ENCODE measurements at places on chromosomes 4 and X.

- H3K4me1 ChIP-seq: no peaks in the 10 kb centered on the region
- no peak overlapping the region for H3K27ac ChIP-seq
- H3K4me3 ChIP-seq: no peak overlapping the region
- H3K36me3 ChIP-seq: no peaks in the 10 kb centered on the region
- no peaks in the 10 kb centered on the region for H3K27me3 ChIP-seq
Observed at GRCh38 chr4:130335417-130336194, 1239.7 kb downstream of the C4orf33 start.

DNA sequence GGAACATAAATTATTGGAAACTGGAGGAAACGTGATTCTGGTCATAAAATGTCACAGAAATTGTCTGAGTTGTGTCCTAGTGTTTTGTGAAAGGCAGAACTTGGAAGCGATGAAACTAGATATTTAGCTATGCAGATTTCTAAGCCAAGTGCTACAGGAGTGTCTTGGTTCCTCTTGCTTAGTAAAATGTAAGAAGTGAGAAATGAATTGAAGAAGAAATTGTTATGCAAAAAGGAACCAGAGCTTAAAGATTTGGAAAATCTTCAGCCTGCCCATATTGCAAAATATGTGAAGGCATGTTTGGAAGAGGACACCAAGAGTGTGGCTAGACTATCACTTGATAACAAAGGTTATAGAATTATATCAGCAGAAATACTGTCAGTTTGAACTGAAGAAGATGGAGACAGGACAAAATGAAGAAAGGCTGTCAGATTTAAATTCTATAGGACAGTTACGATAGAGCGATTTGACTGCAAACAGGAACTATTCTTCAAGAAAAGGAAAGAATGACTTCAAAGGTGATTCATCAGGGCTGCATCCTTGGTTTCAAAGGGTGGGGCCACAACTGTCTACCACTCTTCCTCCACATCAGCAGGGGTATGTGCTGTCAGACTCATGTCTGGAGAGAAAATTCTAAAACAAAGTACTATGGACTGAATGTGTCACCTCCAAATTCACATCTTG lies 9.4 kb upstream of the CDS1 start:
- H3K4me3 ChIP-seq: no peak overlapping the region
- H3K4me1 ChIP-seq: peaks cover 11% of the 10 kb centered on the region
- no peak for DNase-seq
- H3K36me3 ChIP-seq: no peaks in the 10 kb centered on the region
- H3K27ac ChIP-seq: no peak overlapping the region
- peaks cover 10% of the 10 kb centered on the region for H3K27me3 ChIP-seq

- DNase-seq: no peak
- peaks cover 3% of the 10 kb centered on the region for H3K27me3 ChIP-seq
- H3K4me3 ChIP-seq: no peak overlapping the region
- no peaks in the 10 kb centered on the region for H3K4me1 ChIP-seq
- no peak overlapping the region for H3K27ac ChIP-seq
Observed at GRCh38 chr4:172979332-172979731, 189.3 kb upstream of the GALNT7 start.

DNA sequence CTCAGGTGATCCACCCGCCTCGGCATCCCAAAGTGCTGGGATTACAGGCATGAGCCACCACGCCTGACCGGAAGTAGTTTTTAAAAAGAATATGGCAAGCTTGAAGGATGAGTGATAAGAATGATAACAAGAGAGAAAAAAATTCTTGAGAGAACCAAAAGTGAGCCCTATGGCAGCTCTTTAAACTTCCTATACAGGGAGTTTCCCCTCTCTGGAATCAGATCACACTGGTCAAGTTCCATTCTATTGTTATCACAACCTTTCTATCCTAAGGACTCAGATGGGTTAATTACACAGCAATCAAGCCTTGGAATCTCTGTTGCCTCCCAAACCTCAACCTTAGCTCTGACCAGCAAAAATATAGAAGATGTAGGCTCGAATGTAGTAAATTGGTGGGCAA lies 33.8 kb upstream of the ZNF518B start:
- H3K36me3 ChIP-seq: no peaks in the 10 kb centered on the region
- H3K27ac ChIP-seq: no peak overlapping the region
- H3K27me3 ChIP-seq: peaks cover 11% of the 10 kb centered on the region
- no peak overlapping the region for H3K4me3 ChIP-seq

DNA sequence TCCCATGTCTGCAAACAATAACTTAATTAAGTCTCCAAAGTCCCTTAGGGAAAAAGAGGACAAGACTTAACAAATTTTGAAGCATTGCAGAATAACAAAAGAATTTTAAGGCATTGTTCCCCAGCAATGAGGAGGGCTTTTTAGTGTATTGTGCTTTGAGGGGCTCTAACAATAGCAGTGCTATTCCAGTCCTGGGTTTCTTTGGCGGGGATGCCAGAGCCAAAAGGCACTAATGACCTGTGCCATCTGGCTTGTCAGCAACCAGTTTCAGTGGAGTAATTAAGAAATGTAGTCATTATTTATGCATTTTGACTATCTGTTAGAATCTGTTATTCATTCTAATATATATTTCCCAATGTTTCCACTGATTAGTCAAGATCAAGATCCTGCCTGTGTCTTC lies 575.4 kb downstream of the SPRY1 start:
- DNase-seq: no peak
- H3K4me3 ChIP-seq: no peak overlapping the region
- no peak overlapping the region for H3K27ac ChIP-seq
- H3K4me1 ChIP-seq: no peaks in the 10 kb centered on the region
- H3K36me3 ChIP-seq: no peaks in the 10 kb centered on the region
- no peaks in the 10 kb centered on the region for H3K27me3 ChIP-seq

GRCh38 chrX:20347481-20347880 lies 80.8 kb upstream of the RPS6KA3 start:
- H3K27ac ChIP-seq: no peak overlapping the region
- H3K27me3 ChIP-seq: no peaks in the 10 kb centered on the region
- no peaks in the 10 kb centered on the region for H3K36me3 ChIP-seq
- no peak overlapping the region for H3K4me3 ChIP-seq
- no peak for DNase-seq

DNA sequence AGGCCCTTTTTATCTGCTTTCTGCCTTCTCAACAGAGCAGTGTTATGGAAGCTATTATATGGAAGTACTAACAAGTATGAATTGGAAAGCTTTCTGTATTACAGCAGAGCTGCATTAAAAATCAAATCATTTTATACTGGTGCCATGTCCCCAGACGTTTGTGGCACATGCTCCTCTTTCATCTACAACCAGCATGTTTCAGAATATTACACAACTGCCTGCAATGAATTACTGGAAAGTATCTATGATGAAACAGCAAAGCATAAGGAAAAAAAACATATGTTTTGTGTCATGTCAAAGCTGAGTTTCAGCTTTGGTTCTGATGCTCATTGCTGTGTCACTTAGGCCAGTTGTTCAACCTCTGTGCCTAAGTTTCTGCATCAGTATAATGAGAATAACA lies 576.8 kb downstream of the GBA3 start:
- no peak for DNase-seq
- no peaks in the 10 kb centered on the region for H3K36me3 ChIP-seq
- H3K4me1 ChIP-seq: no peaks in the 10 kb centered on the region
- peaks cover 2% of the 10 kb centered on the region for H3K27me3 ChIP-seq

GRCh38 chr4:83961575-83961974 lies 425.7 kb downstream of the GPAT3 start:
- H3K4me1 ChIP-seq: no peaks in the 10 kb centered on the region
- no peak overlapping the region for H3K4me3 ChIP-seq
- no peak for DNase-seq
- no peaks in the 10 kb centered on the region for H3K36me3 ChIP-seq

GRCh38 chrX:10377427-10377826 lies 220.7 kb downstream of the CLCN4 start:
- DNase-seq: no peak
- no peaks in the 10 kb centered on the region for H3K4me1 ChIP-seq
- no peak overlapping the region for H3K4me3 ChIP-seq
- H3K27me3 ChIP-seq: no peaks in the 10 kb centered on the region

Data from activated naive CD8-positive, alpha-beta T cell treated with anti-CD3 and anti-CD28 coated beads, Interleukin-2, amount 50 U/mL, for 24 hours (primary cell).